ENCODE measurements at places on chromosomes 12 and 14.

DNA sequence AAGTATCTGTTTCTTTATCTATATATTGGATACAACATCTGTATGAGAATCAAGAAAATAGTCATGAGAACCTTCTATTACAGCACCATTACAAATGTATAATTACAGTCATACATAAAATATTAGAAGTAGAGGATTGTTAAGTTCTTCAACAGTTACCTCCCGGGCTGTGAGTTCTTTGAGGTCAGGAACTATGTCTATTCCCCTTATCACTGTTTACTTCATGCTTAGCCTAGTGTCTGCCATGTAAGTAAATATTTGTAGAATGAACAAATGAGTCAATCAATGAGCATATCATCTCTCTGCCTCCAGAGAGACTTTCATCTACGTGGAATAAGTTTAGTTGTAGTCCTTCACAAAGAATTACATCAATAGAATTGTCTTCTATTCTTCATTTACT, 47.2 kb downstream of the PUS7L start:
- H3K4me3 ChIP-seq, result no peak overlapping the region
- H3K27ac ChIP-seq, result no peak overlapping the region
- no peak for DNase-seq
- no peaks in the 10 kb centered on the region for H3K4me1 ChIP-seq
- H3K27me3 ChIP-seq, result no peaks in the 10 kb centered on the region
- H3K36me3 ChIP-seq, result no peaks in the 10 kb centered on the region

- H3K36me3 ChIP-seq, result no peaks in the 10 kb centered on the region
- H3K27ac ChIP-seq, result no peak overlapping the region
- no peaks in the 10 kb centered on the region for H3K4me1 ChIP-seq
- H3K27me3 ChIP-seq, result no peaks in the 10 kb centered on the region
- no peak overlapping the region for H3K4me3 ChIP-seq
These were observed 61.6 kb downstream of the KSR2 start for GRCh38 chr12:117907108-117907689.

DNA sequence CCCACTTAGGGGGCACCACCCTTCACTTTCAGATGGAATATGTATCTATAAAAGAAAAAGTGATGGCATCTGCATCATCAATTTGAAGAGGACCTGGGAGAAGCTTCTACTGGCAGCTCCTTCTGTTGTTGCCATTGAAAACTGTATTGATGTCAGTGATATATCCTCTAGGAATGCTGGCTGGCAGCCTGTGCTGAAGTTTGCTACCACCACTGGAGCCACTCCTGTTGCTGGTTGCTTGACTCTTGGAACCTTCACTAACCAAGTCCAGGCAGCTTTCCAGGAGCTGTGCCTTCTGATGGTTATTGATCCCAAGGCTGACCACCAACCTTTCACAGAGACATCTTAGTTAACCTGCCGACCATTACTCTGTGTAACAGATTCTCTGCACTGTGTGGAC, 44.7 kb downstream of the RIMKLB start:
- H3K4me1 ChIP-seq, result no peaks in the 10 kb centered on the region
- no peaks in the 10 kb centered on the region for H3K27me3 ChIP-seq
- H3K27ac ChIP-seq, result no peak overlapping the region
- no peak overlapping the region for H3K4me3 ChIP-seq
- DNase-seq, result no peak

DNA sequence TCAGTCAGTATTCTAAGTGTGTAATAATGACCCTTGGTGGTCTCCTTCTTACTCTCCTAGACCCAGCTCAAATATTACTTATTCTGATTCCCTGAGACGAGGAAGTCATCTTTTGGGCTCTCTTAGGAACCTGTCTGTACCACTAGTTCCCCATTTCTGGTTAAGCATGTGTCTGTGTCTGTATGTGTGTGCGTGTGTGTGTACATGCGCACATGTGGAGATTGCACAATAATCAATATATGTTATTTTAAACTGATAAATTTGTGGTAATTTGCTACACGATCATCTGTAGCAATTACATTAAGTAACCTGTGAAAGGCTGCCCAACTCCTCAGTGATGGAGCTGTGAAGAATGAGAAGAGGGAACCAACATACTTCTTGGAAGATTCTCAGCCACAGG, 132.2 kb downstream of the ASCL4 start:
- no peaks in the 10 kb centered on the region for H3K36me3 ChIP-seq

DNA sequence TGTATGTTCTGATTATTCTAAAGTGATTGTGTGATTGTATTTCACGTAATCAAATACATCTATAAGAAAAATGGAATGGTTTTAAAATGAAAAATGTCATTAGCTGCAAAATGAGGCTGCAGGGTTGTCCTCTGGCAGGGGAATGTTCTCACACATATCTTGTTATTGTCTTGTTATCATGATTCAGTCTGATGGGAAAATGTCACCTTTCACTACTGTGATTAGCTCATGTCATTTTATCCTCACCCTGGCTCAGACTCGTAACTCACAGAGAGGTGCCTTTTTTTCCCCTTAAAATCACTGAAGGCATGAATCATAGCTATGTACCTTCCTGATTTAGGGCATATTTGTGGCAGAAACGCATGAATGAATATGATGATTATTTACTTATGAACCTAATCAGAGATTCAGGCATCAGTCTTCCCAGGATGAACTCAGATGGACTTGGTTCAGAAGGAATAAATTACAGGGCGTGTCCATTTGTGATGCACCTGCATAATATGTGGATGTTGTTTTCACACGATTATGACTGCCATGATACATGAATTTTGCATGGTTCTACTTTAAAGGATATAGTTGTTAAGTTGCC, 1339.2 kb downstream of the AACS start:
- no peaks in the 10 kb centered on the region for H3K27me3 ChIP-seq
- H3K4me3 ChIP-seq, result no peak overlapping the region
- DNase-seq, result no peak
- no peaks in the 10 kb centered on the region for H3K4me1 ChIP-seq
- no peaks in the 10 kb centered on the region for H3K36me3 ChIP-seq
- no peak overlapping the region for H3K27ac ChIP-seq

DNA sequence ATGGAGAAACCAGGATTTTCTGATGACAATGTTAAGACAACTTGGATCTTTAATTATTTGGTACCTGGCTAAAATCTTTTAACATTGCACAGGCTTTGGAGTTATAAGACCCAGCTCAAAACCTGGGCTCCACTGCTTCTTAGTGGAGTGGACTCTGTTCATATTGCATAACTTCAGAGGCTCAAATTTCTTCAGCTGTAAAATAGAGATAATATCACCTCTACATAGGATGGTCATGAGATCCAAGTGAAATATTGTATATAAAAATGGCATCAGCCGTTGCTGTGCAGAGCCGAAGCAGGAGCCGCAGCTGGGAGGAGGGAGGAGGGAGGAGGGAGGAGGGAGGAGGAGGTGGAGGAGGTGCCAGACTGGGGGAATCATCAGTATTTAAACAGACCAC, 10.5 kb downstream of the NPC2 start:
- H3K4me1 ChIP-seq, result no peaks in the 10 kb centered on the region
- no peak for DNase-seq
- H3K27me3 ChIP-seq, result no peaks in the 10 kb centered on the region
